ENCODE measurements at places on chromosomes 13 and 19.

DNA sequence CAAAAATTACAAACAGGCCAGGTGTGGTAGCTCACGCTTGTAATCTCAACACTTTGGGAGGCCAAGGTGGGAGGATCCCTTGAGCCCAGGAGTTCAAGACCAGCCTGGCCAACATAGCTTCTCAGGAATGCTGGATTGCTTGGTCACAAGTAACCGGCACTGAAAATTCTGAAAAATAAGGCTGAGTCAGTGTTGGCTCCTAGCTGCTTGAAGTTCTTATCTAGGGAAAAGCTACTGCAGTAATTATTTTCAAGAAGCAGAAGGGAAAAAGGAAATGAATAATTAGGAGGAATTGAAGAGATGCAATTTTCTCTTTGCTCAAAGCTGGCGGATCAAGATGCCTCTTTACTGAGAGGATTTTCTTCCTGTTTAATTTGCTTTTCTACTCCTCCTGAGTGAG lies 75.0 kb upstream of the GTF3A start:
- no peak for DNase-seq

DNA sequence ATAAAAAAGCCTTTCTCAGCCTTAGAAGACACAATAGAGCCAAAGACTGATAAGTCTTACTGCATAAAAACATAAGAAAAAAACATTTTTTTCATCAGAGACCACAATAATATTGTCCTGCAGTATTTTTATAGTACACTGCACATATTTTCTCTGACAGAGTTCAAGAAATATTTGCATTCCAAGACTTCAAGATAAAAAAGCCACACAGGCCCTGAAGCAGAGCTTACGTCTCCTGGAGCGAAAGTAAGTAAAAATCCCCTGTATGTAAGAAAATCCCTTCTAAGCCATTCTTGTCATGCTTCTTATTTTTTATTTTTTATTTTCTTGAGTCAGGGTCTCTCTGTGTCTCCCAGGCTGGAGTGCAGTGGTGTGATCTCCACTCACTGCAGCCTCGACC lies 755.9 kb downstream of the LIG4 start:
- no peak for DNase-seq

DNA sequence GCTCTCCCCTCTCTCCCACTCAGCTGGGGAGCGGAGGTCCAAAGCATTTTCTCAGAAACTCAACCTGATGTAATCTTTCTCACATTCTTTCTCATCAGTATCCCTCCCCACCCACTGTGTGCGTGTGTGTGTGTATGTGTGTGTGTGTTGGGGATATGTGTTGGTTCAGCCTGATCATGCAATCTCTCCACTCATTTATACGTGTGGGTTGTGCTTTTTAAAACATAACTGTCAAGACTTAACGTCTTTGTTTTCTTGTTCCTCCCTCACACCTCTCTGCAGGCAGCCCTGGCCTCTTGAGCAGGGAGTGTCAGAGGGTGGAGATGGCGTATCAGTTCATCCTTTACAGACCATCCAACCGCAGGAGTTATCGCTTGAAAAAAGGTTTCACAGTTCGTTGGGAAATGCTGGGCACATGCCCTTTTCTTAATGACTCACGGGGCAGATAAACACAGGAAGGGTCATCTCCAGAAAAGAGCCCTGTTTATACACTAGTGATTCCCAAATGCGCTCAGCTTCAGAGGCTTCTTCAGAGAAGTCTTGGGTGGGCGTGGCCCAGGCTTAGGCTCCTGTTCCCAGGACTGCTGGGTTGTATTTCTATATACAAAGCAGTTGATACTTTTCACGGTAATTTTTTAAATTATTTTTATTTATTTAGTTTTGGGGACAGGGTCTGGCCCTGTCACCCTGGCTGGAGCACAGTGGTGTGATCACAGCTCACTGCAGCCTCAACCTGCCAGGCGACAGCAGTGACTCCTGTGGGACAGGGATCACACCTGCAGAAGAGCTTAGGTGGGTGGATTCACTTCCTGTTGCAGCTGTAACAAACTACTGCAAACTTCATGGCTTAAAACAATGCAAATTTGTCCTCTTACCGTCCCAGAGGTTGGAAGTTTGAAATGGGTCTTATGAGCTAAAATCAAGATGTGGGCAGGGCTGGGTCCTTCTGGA lies 60.3 kb downstream of the CCDC70 start:
- DNase-seq: no peak

- DNase-seq: no peak
Observed at GRCh38 chr13:39675904-39676303, 20.4 kb downstream of the COG6 start.

DNA sequence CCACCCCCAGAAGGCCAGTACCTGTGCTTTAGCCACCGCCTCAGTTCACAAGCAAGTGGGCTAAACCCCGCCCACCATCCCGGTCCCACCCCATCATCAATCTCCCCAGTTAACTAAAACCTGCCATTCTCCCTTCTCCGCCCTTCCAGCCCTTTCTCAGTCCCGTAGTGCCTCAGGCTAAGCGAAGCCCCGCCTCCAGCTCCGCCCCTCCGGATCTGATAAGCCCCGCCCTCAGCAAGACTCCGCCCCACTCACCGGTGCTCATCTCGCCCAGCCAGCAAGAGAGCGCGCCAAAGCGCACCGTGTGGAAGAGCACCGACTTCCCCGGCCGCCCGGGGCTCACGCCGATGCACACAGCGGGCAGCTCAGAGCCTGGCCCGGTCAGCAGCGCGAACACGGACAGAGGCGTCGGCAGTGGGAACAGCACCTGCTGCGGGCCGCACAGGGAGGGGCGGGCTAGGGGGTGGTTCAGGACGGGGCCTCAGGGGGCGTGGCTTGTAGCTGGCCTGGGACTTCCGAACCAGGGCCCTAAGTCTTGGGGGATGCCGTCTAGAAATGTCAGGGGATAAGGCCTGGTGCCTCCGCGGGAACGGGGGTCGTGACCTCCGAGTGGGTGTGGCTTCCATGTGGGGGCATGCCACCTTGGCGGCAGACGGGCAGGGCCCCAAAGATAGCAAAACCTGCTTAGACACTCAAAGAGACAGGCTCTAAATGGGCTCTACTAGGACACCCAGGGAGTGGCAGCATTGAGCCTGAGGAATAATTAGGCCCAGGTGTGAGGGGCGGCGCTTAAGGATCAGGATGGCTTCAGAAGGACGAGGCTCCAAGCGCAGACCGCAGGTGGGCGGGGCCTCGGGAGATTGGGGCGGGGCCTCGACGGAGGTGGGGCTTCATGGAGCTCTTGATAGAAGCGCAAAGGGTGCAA lies 21.4 kb downstream of the MAP4K1 start:
- DNase-seq: no peak

GRCh38 chr13:103282571-103283450 lies 216.6 kb upstream of the SLC10A2 start:
- DNase-seq: peak; percentile 11

DNA sequence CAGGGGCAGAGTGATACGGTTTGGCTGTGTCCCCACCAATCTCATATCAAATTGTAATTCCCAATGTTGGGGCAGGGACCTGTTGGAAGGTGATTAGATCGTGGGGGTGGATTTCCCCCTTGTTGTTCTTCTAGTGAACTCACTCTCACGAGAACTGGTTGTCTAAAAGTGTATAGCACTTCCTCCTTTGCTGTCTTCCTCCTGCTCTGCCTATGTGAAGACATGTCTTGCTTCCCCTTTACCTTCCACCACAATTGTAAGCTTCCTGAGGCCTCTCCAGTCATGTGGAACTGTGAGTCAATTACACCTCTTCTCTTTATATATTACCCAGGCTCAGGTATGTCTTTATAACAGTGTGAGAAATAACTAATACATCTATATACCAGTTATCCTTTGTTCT lies 706.4 kb upstream of the KLHL1 start:
- DNase-seq: no peak

All from GM04504 (cell line).